NCI-H1436 treated with DMSO at 0.1 percent for 48 hours (cell line): ENCODE measurements at places on chromosomes 6 and 20.
A peak's percentile ranks its signal among the peaks of the same experiment; 100 is the strongest.

DNA sequence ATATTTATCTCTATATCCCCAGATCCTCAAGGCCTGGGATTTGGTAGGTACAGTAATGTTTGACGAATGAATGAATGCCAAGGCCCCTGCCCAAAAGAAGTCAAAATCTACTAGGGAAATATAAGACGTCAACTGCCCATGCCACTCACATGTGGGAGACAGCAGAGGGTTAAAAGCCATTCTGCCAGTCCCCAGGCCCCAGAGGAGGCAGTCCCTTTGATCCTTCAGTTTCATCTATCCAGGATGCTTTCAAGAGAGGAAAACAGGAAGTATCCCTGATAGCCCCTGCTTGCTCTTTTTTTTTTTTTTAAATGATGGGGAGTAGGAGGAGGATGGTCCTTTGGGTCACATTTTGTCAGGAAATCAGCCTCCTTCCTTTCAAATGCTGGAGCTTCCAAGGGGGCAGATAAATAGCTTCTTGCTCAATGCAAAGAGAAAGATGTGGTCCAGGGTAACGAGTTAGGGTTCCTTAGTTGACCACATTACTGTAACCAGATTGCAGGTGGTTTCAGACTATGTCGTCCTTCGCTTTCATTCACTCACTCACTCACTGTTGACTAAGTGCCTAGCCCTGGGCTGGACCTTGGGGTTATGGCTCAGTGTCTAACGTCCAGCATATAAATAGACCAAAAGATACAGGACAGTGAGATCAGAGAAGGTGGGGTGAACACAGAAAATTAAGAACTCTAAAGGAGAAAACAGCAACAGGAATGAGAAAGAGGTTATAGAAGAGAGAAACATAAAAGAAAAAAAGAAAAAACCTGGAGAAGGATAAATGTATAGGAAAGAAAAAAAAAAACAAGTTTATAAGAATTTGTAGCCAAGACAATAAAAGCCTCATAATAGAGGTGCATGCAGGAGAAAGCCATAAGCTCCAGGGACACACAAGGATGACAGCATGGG, 64.6 kb upstream of the PIM1 start:
- no peak for DNase-seq

DNA sequence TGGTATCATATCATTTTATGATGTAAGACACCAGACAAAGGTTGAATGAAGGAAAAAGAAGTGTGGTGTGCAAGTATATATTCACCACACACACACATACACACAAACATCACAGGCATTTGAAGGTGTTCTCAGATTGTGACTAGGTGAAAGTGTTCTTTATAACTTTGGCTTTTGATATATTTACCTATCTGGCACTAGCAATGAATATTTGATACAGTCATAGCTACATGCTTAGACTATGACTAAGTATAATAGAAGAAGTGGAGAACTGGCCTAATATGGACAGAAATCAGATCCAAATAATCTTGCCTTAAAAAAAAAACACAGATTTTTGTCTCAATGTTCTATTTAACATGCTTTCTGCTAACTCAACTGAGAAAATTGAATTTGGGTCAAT, 809.9 kb downstream of the KIF16B start:
- no peak for DNase-seq

- no peak for DNase-seq
Measured at GRCh38 chr6:55941702-55942101, 66.3 kb upstream of the BMP5 start.

- DNase-seq: no peak
Measured at GRCh38 chr20:40810332-40811000, 121.4 kb upstream of the MAFB start.

GRCh38 chr20:2108987-2109386, 7.4 kb downstream of the STK35 start:
- DNase-seq: no peak

- DNase-seq: no peak
Measured at GRCh38 chr6:130625825-130626527, 201.2 kb upstream of the SMLR1 start.

GRCh38 chr6:12371641-12372146, 81.5 kb downstream of the EDN1 start:
- no peak for DNase-seq

DNA sequence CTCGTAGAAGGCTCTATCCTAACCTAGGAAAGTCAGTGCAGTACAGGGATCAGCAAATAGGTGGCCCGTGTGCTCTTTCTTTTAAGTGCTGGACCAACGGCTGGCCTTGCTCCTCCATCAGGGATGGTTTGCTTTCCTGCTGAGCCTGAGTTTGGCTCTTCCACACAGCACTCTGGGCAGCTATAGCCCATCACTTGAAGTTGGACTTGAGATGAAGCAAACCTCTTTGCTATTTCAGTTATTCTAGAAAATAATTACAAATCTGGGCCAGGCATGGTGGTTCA, 66.9 kb upstream of the KCNK16 start:
- no peak for DNase-seq

DNA sequence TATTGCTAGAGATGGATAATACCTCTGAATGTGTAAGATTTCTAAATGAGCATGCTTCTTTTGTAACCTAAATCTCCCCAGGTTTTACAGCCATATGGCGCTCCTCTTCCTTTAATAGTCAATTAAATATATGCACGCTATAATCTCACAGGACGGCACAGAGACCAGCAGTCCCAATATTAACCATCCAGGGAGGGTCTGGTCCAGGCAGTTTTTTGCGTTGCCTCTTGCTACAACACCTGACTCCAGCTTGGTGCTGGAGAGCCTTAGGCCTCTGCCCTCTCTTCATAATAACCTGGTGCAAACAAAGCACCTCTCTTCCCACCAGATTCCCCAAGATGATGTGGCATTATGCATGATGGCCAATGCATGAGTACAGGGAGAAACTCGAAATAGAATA, 183.4 kb downstream of the LY86 start:
- DNase-seq: no peak

GRCh38 chr6:133358574-133359150, 117.5 kb downstream of the EYA4 start:
- DNase-seq: peak; percentile 11

DNA sequence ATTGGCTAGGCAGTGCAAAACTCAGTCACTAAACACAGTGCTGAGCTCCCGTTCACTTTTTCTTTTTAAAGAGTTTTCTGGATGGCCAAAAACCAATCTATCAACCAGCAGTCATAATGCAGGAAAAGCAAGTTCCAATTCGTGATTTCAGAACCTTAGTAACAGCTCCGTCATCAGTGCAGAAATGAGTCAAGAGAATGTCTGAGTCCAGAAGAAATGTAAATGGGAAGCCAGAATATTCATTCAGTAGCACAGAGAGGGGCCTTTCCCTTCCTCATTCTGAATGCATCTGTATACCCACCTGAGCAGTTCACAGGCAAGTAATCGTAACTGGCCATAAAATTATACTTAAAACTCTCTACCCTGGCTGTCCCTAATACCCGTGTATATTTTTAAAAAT, 20.4 kb downstream of the HUS1B start:
- DNase-seq: no peak

DNA sequence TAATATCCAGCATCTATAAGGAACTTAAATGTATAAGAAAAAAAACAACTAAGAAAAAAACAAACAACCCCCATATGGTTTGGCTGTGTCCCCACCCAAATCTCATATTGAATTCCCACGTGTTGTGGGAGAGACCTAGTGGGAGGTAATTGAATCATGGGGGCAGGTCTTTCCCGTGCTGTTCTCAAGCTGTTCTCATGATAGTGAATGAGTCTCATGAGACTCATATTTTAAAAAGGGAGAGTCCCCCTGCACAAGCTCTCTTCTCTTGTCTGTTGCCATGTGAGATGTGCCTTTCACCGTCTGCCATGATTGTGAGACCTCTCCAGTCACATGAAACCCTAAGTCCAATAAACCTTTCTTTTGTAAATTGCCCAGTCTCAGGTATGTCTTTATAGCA, 105.7 kb upstream of the GJE1 start:
- DNase-seq: no peak

DNA sequence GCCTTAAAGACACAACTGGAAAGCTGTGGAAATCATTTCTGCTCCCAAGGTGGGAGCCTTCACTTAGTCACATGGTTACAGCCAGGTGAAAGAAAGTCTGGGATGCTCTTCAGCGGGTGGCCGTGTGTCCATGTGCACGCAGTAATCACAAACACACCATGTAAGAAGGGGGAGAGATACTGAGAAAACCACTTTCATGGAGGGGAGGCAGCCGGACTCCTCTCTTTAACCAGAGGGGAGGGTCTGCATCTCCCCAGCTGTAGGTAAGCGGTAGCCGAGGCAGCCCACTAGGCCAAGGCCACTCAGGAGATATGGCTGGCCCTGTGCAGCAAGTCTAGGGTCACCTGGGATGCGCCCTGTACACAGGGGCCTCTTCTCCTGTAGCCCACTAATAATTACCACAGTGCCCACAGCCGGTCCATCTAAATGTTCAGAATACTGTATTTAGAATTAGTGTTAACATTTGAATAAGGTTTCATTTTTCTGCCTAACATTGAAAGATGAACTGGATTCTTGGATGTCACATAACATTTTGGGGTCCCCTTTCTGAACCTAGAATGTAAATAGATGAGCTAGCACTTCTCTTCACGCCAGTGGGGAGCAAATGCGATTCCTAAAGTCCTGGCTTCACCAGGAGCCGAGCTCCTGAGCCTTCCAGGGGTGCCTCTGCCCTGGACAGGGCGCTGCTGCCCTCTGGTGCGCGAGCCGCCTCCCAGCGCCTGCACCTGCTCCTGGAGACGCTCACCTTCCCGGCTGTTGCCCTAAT, 15.9 kb downstream of the GPR31 start:
- no peak for DNase-seq

DNA sequence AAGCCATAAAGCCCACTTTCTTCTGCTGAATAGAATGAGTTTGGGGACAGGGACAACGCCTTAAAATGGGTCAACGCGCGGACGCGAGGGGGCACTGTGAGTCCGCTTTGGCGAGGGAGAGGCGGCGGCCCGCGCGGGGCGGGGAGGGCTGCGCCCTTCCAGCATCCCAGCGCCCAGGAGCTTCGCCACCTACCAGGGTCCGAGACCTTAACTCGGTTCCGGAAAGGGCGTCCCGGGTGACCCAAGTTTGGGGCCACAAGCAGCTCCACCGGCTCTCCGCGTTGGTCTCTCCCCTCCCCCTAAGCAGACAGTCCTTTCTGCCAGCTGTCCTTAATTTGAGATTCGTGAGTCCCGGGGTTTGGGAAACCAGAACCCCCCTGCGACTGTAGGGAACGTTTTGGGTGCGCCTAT, 1.8 kb upstream of the SAMD5 start:
- DNase-seq: no peak

DNA sequence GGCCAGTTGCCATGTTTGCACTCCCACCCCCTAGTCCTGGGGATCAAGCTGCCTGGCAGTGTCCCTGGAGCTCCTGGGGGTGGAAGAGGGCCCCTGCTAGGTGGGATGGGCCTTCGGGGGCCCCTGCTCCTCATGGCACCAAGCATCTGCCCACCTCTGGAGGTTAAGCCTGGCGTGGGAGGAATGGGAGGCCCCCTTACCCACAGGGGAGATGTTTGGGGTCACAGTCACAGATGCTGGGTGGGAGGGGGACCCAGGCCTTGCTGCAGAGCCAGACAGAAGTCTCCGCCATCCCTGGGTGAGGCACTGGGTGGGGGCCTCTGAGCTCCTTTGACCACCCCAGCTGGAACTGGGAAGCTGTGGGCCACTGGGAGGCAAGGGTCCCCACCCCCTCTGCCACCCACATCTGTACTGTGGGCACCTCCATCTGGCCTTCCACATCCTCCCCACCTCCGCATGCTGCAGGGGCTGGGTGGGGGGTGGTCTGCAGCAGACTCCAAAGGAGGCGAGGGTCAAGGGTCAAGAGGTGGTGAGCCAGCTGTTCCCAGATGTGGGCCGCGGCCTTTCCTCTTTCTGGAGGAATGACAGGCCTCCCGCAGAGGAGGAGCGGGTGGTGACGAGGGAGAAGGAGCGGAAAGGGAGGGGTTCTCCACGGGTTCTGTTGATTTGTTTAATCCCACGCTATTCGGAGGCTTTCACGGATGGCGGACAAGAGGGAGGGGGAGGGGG, 41.5 kb downstream of the YTHDF1 start:
- no peak for DNase-seq

DNA sequence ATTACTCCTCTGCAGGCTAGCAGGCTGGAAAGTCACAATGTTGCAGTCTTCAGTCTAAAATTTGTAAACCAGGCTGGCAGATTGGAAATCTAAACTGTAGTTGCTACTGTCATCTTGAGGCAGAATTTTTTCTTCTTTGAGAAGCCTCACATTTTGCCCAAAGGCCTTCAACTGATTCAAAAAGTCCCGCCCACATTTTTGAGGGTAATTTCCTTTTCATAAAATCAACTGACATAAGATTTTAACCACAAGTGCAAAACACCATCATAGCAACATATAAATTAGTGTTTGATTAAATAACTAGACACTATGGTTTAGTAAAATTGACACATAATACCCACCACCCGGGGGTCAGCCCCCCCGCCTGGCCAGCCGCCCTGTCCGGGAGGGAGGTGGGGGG, 28.4 kb downstream of the HLA-C start:
- DNase-seq: no peak

GRCh38 chr20:3900187-3900604, 11.0 kb downstream of the PANK2 start:
- DNase-seq: no peak

DNA sequence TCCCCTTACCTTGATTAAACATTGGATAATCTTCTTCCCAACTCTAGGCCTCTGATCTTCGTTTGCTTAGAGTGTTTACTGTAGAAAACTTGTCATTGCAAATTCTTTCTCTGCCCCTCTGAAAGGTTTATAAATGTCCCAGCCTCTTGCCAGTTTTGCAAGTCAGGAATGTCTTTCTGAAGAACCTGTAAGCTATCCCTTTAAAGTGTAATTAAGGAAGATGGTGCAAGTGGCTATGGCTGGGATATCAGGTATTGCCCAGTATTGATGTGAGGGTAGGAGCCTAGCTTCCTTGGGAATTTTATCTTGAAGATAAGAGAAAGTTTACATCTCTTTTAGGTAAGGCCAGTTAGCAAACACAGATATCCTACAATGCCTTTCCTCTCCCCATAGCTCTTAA, 211.0 kb upstream of the RIMS1 start:
- no peak for DNase-seq

GRCh38 chr6:134772671-134773360, 177.1 kb downstream of the ALDH8A1 start:
- DNase-seq: no peak

DNA sequence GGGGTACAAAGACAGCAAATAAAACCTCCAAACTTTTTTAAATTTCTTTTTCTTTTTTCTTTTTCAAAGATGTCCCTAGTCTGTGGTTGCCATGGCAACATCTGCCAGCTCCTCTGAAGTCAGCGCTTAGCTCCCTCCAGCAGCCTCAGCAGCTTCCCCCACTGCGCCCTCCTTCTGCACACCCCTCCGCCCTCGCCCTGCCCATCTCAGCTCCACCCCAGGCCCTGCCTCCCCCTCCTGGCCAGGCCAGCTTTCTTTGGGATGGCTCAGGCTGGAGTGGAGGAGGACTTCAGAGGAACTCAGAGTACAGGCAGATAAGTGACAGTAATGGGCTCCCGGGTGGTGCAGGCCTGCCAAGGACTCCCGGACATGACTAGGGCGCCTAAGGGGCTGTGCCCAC, 104.6 kb downstream of the LRFN2 start:
- no peak for DNase-seq

GRCh38 chr6:121216928-121217327, 117.4 kb downstream of the TBC1D32 start:
- no peak for DNase-seq

GRCh38 chr6:125753218-125753936, 3.9 kb downstream of the HEY2 start:
- no peak for DNase-seq
